ENCODE measurements at places on chromosomes 2 and 18. TPM values are rescaled to one million over a fixed set of nuclear protein-coding genes. Genes with fewer than 3 reads are reported as not detected.

DNA sequence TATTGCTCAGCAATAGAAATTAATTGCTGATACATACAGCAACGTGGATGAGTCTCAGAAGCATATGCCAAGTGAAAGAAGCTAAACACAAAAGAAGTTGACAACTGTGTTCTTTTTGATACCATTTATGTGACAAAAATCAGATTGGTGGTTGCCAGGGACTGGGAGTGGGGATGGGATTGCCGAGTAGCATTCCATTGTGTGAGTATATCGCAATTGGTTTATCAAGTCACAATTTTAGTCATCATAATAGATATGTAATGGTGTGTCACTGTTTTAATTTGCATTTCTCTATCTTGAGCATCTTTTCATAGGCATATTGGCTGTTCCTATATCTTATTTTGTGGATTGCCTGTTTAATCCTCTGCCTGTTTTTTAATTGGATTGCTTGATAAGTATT, 20.9 kb downstream of the STRADB start:
- no peak for DNase-seq

DNA sequence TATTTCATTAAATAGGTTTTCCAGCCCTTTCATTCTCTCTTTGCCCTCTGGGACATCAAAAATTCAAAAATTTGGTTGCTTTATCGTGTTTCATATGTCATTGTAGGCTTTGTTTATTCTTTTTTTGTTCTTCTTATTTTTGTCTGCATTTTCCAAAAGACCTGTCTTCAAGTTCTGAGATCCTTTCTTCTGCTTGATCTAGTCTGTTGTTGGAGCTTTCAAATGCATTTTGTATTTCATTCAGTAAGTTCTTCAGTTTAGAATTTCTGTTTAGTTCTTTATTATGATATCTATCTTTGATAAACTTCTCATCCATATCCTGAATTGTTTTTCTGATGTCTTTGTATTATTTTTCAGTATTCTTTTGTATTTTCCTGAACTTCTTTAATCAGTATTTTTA, 123.6 kb downstream of the XRCC5 start:
- no peak for DNase-seq

- DNase-seq = no peak
These were observed 88.5 kb upstream of the GLS start for GRCh38 chr2:190791976-190792575.

GRCh38 chr2:27081984-27082772, 3.8 kb downstream of the EMILIN1 start:
- DNase-seq = no peak

DNA sequence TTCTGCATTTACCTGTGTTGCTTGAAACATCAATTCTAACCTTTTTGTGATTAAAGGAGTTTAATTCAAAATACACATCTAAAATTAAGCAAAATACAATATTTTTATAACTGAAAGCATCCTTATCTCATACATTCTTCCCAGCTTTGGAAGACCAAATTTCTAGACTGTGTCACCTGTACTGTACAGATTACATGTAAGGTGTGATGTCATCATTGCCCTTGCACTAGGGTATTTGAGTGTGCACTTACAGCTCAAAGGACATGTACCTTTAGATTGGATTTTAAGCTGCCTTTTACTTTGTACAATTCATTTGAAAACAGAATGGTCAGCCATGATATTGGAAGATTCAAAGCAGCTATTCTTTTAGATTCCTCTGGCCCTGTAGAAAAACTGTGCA, 932.8 kb upstream of the POU3F3 start:
- DNase-seq = no peak

- no peak for DNase-seq
These were observed 29.7 kb downstream of the XDH start for GRCh38 chr2:31384771-31385276.

GRCh38 chr18:25516747-25517498, 165.0 kb upstream of the ZNF521 start:
- no peak for DNase-seq

DNA sequence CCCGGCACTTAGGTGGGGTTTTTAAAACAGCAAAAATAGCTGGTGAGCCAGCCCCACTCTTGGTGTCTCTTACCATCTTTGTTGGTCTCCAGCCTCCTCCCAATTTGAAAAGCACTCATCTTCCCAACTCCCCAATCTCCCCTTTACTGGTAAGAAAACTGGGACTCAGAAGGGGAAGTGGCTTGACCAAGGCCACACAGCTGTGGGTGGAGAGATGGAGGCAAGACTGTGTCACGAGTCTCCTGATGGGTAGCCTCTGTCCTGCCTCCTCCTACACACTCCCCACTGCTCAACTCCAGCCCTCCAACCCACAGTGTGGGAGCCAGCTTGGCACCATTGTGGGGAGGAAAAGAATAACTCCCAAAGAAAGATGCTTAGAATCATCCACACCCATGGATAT, 140.4 kb downstream of the SMAD2 start:
- DNase-seq = no peak

DNA sequence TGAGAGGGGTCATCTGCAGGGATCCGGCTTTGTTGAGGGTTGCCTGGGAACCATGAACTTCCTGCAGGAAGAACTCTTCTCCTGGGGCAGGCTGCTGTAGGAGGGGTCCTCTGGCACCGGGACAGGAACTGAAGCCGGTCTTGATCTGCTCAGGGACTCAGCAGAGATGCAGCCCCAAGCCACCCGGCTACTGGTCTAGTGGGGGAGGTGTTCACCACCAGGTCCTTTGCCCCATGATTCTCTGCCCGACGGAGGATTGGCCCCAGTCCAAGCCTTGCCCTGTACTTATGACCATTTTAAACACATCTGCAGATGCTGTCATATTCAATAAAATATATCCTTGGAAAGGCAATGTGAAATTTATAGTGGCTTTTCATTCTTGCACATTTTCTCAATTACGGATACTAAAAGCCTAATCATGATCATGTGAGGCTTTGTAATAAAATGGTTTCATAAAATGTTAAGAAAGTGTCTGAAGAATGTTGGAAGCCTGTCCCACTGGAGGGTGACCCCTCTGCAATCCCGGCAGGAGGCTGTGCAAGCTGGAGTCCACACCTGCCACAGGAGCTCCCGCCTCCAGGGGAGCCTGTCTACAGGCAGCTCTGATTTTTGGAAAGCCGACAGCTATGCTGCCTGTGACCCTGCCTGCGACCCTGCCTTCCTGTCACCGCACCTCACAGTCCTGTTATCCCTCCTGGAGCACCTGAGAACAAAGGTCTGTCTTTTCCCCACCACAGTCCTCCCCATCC, 98.8 kb upstream of the TAF1B start:
- DNase-seq = no peak

- no peak for DNase-seq
These were observed 182.8 kb downstream of the MGAT5 start for GRCh38 chr2:134436706-134437105.

GRCh38 chr2:147712051-147712450, 132.8 kb upstream of the ACVR2A start:
- no peak for DNase-seq

DNA sequence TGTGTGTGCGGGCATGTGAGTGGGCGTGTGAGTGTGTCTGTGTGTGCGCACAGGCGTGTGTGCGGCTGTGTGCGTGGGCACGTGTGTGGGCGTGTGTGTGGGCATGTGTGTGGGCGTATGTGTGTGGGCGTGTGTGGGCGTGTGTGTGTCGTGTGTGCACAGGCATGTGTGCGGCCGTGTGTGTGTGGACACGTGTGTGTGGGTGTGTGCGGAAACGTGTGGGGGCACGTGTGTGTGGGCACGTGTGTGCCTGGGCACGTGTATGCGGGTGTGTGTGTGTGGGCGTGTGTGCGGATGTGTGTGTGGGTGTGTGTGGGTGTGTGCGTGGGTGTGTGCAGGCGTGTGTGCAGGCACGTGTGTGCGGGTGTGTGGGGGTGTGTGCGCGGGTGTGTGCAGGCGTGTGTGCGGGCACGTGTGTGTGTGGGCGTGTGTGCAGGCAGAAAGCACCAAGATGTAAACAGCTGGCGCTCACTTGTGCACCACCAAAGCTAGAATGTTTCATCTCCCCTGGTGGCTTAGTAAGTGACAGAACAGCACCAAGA, 31.2 kb upstream of the ALKAL2 start:
- no peak for DNase-seq

Gene TGFBRAP1
- total RNA-seq = 16.1 TPM

Gene GPR45
- not detected for total RNA-seq

- no peak for DNase-seq
These were observed 317.7 kb downstream of the LPIN1 start for GRCh38 chr2:12064153-12064552.

DNA sequence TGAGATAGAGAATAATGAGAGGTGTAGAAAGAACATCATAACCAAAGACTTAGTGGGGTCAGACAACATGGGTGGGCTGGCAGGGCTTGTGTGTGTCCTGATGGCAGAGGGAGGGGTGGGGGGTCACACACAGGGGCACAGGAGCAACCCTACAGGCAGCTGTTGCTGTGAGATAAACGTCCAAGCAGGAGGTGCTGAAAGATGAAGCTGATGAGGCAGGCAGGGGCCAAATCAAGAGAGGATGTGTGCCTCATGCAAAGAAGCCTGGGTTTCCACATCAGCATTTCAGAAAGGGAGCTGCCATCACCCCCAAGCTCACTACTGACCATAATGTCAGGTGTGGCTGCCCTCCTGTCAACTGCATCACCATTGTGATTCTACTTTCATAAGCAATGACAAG, 16.0 kb upstream of the SKA1 start:
- no peak for DNase-seq

Gene ALLC
- not detected for total RNA-seq

DNA sequence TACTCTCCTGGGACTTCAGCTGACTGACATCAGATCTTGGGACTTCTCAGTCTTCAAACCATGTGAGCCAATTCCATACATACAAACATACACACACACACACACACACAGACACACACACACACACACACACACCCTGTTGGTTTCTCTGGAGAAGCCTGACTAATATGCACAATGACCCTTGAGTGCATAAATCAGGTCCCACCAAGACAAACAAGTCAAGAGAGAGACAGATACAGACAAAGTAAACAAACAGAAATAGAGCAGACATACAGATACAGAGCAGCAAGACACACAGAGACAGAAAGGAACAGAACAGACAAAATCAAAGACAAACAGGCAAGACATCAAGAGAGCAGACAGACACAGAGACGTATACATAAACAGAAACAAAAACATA, 43.8 kb upstream of the DDX18 start:
- no peak for DNase-seq

DNA sequence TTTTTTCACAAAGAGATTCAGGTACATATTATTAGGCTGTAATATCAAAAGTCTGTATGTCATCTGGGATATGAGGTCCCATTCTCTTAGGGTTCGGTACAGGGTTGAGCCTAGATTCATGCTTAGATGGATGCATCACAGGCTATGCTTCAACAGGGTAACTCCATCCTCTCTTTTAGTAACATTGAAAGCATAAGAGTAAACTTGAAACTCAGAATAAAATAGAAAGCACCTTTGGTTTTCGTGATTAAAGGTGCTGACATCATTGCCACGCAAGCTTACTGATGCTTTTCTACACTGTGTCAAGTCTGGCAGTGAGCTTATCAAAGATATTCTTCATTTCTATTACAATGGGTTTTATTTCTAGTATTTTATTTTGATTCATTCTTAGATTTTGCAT, 419.1 kb upstream of the DSEL start:
- DNase-seq = no peak

GRCh38 chr18:56984731-56985130, 162.2 kb upstream of the BOD1L2 start:
- no peak for DNase-seq

DNA sequence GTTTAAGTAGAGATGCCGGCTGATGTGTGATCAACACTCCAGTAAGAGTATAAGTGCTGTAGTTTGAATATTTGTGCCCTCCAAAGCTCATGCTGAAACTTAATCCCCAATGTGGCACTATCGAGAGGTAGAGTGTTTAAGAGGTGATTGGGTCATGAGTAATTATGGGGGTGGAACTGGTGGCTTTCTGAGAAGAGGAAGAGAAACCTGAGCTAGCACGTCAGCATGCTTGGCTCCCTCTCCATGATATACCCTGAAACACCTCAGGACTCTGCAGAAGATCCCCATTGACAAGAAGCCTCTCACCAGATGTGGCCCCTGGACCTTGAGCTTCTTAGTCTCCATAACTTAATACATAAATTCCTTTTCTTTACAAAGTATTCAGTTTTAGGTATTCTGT, 584.8 kb downstream of the TSN start:
- no peak for DNase-seq

DNA sequence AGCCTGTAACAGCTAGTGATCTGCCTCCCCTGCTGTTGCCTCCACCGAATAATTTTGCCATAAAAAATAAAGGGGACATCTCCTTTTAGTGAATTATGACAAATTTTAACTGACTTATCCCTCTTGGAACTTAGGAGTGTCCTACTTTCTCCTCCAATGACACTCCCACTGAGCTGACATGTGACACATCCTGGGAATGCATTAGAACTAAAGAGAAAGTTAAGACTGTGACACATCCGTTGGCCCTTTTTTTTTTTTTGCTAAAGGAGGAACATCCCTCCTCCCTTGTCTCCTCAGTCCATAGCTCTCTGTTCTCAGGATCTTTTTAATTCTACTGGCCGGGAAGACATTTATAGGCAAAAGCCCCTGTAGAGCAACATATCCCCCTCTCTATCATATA, 268.2 kb downstream of the NRXN1 start:
- DNase-seq = no peak

GRCh38 chr2:231879216-231879615, 47.0 kb downstream of the NPPC start:
- no peak for DNase-seq

Gene TMEM163
- 0.24 TPM for total RNA-seq

- DNase-seq = no peak
These were observed 25.6 kb downstream of the ANKRD44 start for GRCh38 chr2:197284956-197285355.

DNA sequence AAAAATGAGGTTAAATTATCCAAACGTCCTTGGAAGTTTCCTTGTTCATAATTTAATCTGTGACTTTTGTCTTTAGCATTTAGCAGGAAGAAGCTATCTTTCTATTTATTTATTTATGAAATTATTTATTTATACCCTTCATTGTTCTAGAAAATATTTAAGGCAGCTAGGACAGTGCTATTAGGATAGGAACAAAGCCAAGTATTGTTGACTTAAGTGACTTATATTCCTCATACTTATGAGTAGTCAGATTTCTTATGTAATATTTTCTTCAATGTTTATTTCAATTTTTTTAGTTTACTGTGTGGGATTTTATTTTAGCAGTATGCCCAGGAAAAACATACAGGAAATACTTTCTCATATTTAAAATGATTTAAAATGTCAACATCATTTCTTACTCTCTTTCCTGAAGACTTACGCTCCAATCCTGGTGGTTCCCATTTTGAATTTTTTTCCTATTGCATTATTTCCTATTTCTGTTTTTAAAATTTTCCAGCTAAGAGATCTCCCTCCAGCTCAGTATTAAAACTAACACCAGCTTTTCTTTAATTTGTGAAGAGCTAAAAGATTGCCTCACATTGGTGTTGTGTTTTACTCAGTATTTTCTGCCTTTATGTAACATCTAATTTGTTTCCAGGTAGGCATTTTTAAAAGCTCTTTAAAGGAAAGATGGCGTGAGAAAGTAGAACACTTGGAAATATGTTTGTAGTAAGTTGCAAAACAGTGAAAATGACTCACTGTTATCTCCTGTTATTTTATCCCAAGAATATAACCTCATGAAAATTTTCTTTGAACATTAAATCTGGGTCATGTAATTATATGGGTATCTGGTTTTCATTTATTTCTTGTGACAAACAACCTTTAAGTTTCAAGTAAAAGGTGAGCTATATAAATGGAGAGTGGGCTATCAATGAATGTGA, 32.2 kb downstream of the MAPRE2 start:
- DNase-seq = no peak

All from posterior vena cava (tissue), 2 donors.